Naive thymus-derived CD8-positive, alpha-beta T cell (primary cell): ENCODE measurements at places on chromosomes 3 and 15.

GRCh38 chr3:52366527-52366926, 50.4 kb downstream of the DNAH1 start:
- no peak overlapping the region for H3K27ac ChIP-seq
- H3K36me3 ChIP-seq: peaks cover 7% of the 10 kb centered on the region
- DNase-seq: no peak
- no peak overlapping the region for H3K4me3 ChIP-seq
- no peaks in the 10 kb centered on the region for H3K27me3 ChIP-seq
- H3K4me1 ChIP-seq: no peaks in the 10 kb centered on the region

GRCh38 chr3:126107203-126107939, 23.4 kb upstream of the SLC41A3 start:
- no peaks in the 10 kb centered on the region for H3K4me1 ChIP-seq
- H3K27me3 ChIP-seq: peaks cover 2% of the 10 kb centered on the region
- no peak overlapping the region for H3K4me3 ChIP-seq
- no peak overlapping the region for H3K27ac ChIP-seq

DNA sequence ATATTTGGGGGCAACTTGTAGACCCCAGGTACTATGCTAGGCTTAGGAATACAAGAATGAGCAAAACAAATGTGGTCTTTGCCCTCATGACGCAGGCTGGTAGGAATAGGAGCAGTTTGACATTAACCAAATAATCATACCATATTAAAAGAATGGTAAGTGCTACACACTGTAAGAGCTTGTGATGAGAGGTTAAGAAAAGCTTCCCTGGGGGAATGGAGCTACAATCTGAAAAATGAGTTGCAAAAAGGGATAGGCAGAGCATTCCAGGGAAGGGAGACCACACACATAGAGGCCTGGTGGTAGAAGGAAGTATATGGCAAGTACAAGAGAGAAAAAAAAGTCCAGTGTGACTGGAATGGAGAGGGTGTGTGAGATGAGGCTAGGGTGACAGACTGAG, 37.3 kb downstream of the TMOD3 start:
- H3K27me3 ChIP-seq: no peaks in the 10 kb centered on the region
- peak overlapping the region; percentile 38 for H3K27ac ChIP-seq
- no peak for DNase-seq
- H3K36me3 ChIP-seq: peaks cover 48% of the 10 kb centered on the region
- H3K4me1 ChIP-seq: peaks cover 29% of the 10 kb centered on the region

- no peak overlapping the region for H3K4me3 ChIP-seq
- peaks cover 1% of the 10 kb centered on the region for H3K4me1 ChIP-seq
- DNase-seq: no peak
- no peaks in the 10 kb centered on the region for H3K36me3 ChIP-seq
- H3K27ac ChIP-seq: no peak overlapping the region
Observed at GRCh38 chr15:68368731-68369435, 63.1 kb downstream of the ITGA11 start.

DNA sequence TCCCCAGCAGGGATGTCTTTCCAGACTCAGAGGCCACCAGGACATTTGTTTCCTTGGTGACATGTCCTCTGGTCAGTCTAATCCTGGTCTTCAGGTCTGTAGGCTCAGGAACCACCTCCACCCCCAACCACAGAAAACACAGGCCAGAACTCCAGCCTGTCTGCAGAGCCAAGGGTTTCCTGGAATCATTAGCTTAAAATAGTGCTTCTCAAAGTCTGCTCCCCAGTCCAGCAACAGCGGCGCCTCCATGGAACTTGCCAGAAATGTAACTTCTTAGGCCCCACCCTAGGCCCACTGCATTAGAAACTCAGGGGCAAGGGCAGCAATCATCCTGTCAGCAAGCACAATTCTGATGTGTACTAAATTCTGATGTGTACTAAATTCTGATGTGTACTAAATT, 20.0 kb downstream of the SLC28A1 start:
- H3K4me1 ChIP-seq: no peaks in the 10 kb centered on the region
- no peaks in the 10 kb centered on the region for H3K27me3 ChIP-seq
- no peaks in the 10 kb centered on the region for H3K36me3 ChIP-seq
- H3K27ac ChIP-seq: no peak overlapping the region

DNA sequence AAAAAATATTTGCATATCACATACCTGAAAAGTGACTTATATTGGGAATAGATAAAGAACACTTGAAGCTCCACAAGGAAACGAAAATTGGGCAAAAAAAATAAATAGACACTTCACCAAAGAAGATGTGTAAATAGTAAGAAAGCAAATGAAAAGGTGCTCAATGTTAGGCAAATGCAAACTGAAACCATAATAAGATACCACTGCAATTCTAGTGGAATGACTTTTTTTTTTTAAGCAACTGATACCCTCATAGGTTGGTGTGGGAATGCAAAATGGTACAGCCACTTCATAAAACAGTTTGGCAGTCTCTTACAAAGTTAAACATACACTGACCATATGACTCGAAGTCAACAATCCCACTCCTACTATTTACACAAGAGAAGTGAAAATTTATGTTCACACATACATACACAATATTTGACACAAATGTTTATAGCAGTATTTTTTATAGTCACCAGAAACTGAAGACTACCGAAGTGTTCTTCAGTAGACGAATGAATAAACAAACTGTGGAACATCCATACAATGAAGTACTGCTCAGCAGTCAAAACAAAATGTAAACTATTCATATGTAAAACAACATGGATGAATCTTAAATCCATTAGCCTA, 176.3 kb downstream of the ZMAT3 start:
- no peak overlapping the region for H3K27ac ChIP-seq
- no peaks in the 10 kb centered on the region for H3K4me1 ChIP-seq
- H3K36me3 ChIP-seq: no peaks in the 10 kb centered on the region

DNA sequence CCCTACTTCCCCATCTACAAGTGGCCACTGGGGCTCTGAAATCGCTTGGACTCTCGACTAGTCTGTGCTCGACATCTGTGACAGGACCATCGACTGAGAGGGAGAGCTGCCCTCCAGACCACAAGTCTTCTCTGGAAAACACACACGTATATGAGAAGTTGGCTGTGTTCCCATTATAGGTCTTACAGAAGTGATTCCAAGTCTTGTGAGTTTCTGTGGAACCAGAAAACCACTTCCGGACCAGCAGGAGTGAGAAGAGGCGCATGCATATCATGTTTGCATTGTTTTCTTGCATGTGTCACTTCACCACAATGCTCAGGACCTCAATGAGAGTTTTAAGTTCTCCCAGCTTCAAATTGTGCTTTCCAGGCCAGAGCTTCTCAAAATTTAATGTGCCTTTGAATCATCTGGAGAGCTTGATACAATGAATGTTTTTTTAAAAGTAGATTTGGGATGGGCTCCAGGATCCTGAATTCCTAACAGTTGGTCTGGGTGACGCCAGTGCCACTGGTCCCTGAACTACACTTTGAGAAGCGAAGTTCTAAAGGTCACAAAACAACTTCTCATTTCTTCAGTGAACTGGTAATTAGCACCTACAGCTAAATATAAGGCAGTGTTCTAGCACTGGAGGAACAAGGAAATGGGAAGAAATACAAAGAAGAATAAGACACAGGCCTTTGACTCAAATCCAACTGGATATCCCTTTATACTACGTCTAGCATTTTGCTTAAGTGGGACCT, 15.7 kb downstream of the LIPC start:
- H3K4me1 ChIP-seq: peaks cover 3% of the 10 kb centered on the region
- H3K36me3 ChIP-seq: no peaks in the 10 kb centered on the region
- DNase-seq: no peak
- H3K27me3 ChIP-seq: no peaks in the 10 kb centered on the region

DNA sequence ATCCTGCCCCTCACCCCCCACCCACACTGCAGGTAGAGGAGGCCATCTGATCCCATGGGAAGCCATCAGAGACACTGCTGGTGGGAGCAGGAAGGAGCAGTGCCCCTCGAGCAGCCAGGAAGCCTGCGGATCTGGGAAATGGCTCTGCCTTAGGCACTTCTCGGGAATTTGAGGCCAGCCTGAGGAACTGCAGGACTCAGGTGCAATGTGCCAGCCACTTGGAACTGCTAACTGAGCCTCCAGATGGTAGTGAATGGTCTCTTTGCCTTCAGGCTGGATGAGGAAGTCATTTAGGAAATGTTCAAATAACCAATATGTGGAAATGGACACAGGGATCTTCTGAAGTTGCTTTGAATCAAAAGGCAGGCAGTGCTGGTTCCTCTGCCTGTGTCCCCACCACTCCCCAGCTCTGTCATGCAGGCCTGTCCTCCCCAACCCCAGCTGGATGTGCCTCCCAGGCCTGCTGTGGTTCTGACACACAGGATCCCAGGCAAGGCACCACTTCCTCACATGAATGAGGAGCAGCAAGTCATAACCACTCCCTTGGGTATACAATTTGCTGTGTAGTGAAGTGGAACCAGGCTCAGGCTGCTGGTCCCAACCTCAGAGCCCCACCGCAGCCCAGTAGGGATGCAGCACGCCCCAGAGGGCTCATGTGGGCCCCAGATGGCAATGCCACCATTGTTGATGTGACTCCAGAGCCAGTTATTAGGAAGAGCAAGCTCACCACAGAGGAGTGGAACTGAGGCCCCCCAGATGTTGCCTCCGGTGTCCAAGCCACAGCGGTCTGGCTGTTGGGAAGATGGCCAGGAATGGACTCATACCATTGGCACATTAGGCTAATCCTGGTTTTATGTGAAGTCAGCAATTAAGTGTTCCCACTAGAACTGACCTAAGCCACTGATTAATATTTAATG, 46.5 kb upstream of the LIMD1 start:
- no peaks in the 10 kb centered on the region for H3K27me3 ChIP-seq
- DNase-seq: no peak

DNA sequence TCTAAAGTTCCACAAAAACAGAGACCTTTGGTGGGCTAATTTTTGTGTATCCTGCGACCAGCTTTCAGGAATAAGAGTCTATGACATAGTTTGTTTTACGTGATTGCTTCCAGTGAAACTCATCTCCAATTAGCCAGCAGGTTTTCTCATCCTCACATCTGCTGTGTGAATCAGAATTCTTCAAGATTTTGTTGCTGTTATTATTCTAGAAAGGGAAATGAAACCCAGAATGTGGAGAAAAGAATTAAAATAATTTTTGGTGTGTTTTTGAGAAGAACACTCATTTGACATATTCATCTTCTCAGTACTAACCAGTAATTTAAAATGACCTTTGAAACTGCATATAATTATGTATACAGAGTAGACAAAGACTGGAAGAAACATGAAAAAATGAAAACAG, 175.9 kb downstream of the USP13 start:
- no peak overlapping the region for H3K4me3 ChIP-seq
- no peak overlapping the region for H3K27ac ChIP-seq
- no peaks in the 10 kb centered on the region for H3K36me3 ChIP-seq

GRCh38 chr3:156819842-156820691, 6.1 kb upstream of the LEKR1 start:
- H3K27me3 ChIP-seq: no peaks in the 10 kb centered on the region
- DNase-seq: no peak
- peaks cover 4% of the 10 kb centered on the region for H3K36me3 ChIP-seq
- peaks cover 26% of the 10 kb centered on the region for H3K4me1 ChIP-seq

DNA sequence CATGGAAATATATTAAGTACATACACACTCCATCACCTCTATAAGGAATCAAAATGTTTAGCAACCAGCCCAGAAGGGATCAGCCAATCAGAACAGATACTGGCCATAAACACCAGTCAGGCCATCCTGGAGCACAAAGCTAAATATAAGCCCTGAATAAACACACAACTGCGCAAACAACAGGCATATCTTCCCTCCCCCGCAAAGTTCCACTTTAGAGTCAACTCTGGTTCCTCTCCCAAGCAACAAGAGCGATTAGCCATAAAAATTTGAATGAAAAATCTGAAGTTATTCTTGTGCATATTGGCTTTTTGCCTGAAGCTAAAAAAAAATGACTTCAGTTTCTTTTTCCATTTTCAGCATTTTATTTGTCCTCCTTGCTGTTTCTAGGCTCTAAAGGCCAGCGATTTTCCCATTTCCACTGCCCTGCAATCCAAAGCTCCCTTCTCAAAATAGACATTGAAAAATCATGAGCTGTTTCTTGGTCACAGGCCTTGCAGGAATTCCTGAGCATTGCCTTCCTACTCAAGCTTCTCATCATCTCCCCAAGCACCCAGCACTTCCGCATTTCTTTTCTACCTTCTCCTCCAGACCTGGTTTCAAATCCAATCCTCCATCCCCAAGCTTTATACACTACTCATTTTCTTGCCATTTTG, 247.9 kb downstream of the ZMAT3 start:
- DNase-seq: no peak
- H3K27ac ChIP-seq: no peak overlapping the region
- H3K27me3 ChIP-seq: no peaks in the 10 kb centered on the region

GRCh38 chr3:3906171-3906570, 106.9 kb downstream of the LRRN1 start:
- H3K4me1 ChIP-seq: no peaks in the 10 kb centered on the region
- no peaks in the 10 kb centered on the region for H3K27me3 ChIP-seq
- H3K4me3 ChIP-seq: no peak overlapping the region
- DNase-seq: no peak
- H3K36me3 ChIP-seq: no peaks in the 10 kb centered on the region
- no peak overlapping the region for H3K27ac ChIP-seq

- no peak overlapping the region for H3K4me3 ChIP-seq
- no peaks in the 10 kb centered on the region for H3K36me3 ChIP-seq
- no peak for DNase-seq
- H3K4me1 ChIP-seq: no peaks in the 10 kb centered on the region
- H3K27ac ChIP-seq: no peak overlapping the region
- H3K27me3 ChIP-seq: no peaks in the 10 kb centered on the region
Observed at GRCh38 chr3:139466360-139466759, 10.0 kb downstream of the RBP2 start.

GRCh38 chr3:173653781-173654180, 256.2 kb downstream of the NLGN1 start:
- no peak overlapping the region for H3K27ac ChIP-seq
- no peak for DNase-seq
- no peak overlapping the region for H3K4me3 ChIP-seq

DNA sequence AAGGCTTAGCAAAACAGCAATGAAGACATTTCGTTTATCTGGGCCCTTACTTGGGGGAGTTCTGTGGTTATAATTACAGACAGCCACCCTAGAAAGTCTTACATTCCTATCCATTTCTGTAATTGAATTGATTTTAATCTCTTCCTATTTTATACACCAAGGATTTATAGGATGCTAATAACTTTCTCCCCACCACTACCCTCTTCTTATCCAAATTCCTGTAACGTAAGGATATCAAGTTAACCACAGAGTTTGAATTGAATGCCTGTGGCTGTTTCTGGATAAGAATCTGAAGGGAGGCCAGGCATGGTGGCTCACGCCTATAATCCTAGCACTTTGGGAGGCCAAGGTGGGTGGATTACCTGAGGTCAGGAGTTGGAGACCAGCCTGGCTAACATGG, 78.6 kb downstream of the MLH1 start:
- no peak overlapping the region for H3K4me3 ChIP-seq
- peaks cover 11% of the 10 kb centered on the region for H3K4me1 ChIP-seq
- no peak overlapping the region for H3K27ac ChIP-seq
- H3K36me3 ChIP-seq: peaks cover 51% of the 10 kb centered on the region
- DNase-seq: no peak
